CD8-positive, alpha-beta T cell (primary cell): ENCODE measurements at places on chromosomes 5 and 9.

- DNase-seq = no peak
These were observed 307.0 kb upstream of the PANK3 start for GRCh38 chr5:168886157-168886556.

DNA sequence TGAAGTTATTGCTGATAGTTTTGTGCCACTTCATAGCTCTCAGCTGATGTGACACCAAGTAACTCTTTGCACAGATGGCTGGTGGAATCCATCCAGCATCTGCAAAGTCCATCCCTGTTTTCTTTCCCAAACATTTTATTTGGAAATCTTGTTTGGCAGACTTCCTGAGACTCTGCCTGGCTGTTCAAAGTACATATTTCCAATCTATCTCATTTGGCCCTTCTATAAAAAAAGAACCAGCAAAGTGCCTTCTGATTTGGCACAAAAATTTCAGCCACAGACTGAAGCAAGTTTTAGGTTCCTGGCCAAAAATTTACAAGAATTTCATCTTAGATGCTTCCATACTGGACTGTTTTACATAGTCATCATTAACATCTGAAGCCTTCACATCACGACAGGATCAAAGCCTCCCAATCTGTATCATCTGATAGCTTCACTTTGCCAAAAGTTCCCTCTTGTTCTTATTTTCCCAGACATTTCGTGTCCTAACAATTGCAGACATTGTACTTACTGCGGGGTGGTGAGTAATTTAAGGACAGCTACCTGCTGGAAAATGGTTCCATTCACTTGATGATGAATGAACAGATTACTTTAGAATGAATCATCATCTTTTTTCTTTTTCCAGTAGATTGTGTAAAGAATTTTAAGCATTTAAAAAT, 377.3 kb downstream of the KIAA0825 start:
- no peak for DNase-seq

DNA sequence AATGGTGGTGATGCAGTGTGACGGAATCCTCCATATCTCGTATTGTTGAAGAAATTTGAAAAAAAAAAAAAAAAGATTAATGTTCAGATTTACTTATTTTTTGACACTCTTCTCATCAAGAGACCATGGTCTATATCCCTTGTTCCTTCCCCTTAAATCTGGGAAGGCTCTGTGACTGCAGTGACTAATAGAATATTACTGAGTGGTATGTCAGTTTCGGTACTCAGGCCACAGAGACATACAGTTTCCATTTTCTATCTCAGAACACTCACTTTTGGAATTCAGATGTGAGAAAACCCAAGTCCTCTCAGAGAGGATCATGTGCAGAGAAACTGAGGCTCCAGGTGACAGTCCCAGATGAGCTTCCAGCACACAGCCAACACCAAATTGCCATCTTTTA, 1193.5 kb downstream of the DTWD2 start:
- DNase-seq = no peak

DNA sequence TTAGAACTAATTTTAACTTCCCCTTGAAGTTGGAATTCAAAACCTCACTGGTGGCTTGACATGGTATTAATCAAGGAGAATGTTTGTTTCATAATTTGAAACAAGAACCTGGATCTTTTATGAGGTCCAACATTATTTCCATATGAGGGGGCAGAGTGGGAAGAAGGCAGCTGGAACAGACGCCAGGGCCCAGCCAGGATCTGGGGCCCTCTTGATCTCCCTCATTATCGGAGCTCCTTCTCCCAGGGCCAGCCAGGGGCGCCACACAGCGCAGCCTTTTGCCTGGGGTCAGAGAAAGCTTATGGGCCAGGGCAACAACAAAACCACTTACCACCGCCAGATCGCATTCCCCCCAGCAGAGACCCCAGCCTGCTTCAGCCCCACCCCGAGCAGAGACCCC, 27.1 kb upstream of the NKD2 start:
- DNase-seq = no peak
